Ovary (tissue), 10 donors: ENCODE measurements at places on chromosomes 3 and 15. TPM values are rescaled to one million over a fixed set of nuclear protein-coding genes. Genes with fewer than 3 reads are reported as not detected.

SIN3A gene
- total RNA-seq: 88.5 TPM

C3orf85 gene
- total RNA-seq: not detected

ARRDC4 gene
- total RNA-seq: 23.3 TPM

MASP1 gene
- 0.40 TPM for total RNA-seq

NRG4 gene
- total RNA-seq: 0.18 TPM
